Type B pancreatic cell (in vitro differentiated cells): ENCODE measurements at places on chromosomes 13 and 19. TPM values are rescaled to one million over a fixed set of nuclear protein-coding genes. Genes with fewer than 3 reads are reported as not detected.

DNA sequence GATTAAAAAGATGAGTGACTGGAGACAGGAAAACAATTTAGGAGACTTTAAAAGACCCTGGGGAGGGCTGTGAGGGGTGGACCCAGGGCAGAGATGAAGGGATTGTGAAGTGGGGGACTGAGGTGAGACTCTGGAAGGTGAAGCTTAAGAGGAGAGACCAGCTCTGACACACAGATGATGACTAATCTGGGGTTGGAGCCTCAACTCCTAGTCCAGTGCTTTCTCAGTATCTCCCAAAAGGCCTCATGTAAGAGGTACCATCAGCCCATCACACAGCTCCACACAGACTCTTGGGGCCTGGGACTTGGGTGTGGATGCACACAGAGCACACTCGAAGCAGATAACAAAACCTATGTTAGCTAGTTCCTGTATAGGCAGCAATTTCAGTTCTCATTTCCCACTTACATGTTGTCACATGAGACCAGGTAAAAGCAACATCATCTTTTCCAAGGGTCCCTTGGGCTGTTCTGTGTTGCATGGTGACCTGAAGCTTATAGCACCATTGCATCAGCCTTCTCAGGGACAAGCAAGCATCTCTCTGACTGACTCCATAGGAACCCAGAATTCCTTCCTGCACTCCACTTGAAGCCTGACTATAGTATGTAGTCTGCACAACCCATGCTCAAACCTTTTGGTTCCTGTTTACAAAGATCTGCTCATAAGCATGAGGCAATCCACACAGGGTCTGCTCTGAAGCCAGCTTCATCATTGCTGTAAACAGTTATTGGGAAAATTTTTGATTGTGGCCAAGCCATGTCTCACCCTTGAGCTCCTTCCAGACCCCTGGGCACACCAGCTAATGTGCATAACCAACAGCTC is 88.6 kb upstream of the MYCBP2 start:
- H3K4me3 ChIP-seq: no peak overlapping the region
- H3K36me3 ChIP-seq: no peaks in the 10 kb centered on the region
- peaks cover 5% of the 10 kb centered on the region for H3K4me1 ChIP-seq
- H3K27me3 ChIP-seq: no peaks in the 10 kb centered on the region
- no peak for DNase-seq

DNA sequence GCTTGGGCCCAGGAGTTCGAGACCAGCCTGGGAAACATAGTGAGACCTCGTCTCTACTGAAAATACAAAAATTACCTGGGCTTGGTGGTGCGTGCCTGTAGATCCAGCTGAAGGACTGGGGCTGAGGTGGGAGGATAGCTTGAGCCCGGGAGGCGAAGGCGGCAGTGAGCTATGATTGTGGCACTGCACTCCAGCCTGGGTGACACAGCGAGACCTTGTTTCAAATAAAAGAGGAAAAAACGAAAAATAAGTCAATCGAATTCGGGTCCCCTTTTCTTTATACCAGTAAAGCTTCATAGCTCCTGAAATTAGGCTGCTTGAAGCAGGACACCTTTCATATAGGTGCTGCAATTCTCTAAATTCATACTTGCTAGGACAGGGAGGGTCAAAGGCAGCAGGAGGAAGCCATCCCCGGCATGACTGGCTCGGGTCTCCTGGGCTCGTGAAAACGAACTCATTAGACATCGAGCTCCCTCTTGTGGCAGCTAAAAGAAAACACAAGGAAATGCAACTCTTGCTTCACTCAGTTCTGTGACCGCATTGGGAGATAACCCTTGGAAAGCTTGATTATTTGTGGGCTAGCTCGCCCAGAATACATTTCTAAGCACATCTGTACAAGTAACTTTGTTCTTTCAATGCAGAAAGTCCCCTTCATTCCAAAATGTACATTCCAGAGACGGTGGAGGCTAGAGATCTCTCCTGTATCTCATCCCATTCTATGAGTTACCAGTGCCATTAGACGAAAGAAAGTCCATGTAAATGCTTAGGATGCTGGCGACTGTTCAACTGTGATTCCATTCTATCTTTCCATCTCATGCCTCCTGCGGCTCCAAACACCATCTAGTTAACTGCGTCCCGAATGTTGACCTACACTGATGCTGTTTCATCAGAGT is 16.8 kb downstream of the FPR2 start:
- peaks cover 58% of the 10 kb centered on the region for H3K27me3 ChIP-seq
- H3K4me1 ChIP-seq: no peaks in the 10 kb centered on the region
- DNase-seq: no peak

- peaks cover 8% of the 10 kb centered on the region for H3K27me3 ChIP-seq
- H3K4me1 ChIP-seq: peaks cover 11% of the 10 kb centered on the region
- H3K4me3 ChIP-seq: no peak overlapping the region
- no peak overlapping the region for H3K27ac ChIP-seq
- no peak for DNase-seq
Observed at GRCh38 chr13:76667551-76667950, 218.7 kb downstream of the KCTD12 start.

DNA sequence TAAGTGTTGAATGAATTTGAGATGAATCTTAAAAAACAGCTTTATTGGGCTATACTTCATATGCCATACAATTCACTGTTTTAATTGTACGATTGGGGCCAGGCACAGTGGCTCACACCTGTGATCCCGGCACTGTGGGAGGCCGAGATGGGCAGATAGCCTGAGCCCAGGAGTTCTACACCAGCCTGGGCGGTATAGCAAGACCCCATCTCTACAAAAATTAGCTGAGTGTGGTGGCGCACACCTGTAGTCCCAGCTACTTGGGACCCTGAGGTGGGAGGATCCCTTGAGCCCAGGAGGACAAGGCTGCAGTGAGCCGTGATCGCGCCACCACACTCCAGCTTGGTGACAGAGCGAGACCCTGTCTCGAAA is 10.3 kb downstream of the ARID3A start:
- no peak overlapping the region for H3K4me3 ChIP-seq
- H3K27ac ChIP-seq: no peak overlapping the region
- peaks cover 25% of the 10 kb centered on the region for H3K4me1 ChIP-seq
- H3K36me3 ChIP-seq: peaks cover 20% of the 10 kb centered on the region
- no peaks in the 10 kb centered on the region for H3K27me3 ChIP-seq

DNA sequence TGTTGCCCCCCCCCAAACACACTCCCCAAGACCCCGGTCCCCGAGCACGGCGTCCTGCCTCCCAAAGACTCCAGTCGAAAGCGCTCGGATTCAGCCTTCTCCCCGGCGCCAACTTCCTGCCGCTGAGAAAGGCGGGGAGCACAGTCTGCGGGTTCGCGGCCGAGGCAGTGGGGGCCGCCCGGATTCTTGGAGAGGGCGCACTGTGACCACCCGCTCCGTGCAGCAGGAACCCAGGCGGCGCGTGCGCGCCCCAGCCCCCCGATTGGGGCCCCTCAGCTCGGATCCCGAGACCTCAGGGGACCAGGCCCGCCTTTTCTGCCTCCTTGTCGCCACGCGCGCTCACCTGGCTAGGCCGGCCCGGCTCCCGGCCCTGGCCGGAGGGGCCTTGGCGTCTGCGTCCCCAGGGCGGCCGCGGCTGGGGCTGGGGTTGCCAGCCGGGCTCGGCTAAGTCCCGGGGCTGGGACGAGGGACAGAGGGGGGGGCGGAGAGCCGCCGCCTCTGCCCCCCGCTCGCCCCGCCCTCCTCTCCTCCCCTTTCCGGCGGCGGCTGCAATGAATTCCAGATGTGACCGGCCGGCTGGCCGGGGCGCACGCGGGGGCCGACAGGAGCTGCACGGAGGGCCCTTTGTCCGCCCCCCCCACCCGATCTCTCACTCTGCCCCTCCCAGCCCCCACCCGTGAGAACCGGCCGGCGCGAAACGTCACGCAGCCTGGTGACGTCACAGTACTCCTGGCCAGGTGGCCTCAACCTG is at the start of gene S1PR2:
S1PR2 (minus strand) TSS at position 471 of the 751 bp plus-strand sequence. CDS start 6,426 bp downstream, outside the sequence.
- peak within 1 kb of the TSS; percentile 88 for H3K4me3 ChIP-seq
- peaks cover 13% of the 10 kb centered on the region for H3K4me1 ChIP-seq
- no peaks in the 10 kb centered on the region for H3K36me3 ChIP-seq
- peak; percentile 90 for DNase-seq
- H3K27me3 ChIP-seq: no peaks in the 10 kb centered on the region

- H3K4me1 ChIP-seq: peaks cover 13% of the 10 kb centered on the region
- peak overlapping the region; percentile 81 for H3K27ac ChIP-seq
- H3K4me3 ChIP-seq: peak overlapping the region; percentile 90
- DNase-seq: peak; percentile 93
- no peaks in the 10 kb centered on the region for H3K36me3 ChIP-seq
Observed at GRCh38 chr19:47035127-47036096, 13.0 kb downstream of the TMEM160 start.

GRCh38 chr19:33211794-33212435 is 13.7 kb downstream of the SLC7A10 start:
- no peaks in the 10 kb centered on the region for H3K36me3 ChIP-seq
- H3K4me3 ChIP-seq: no peak overlapping the region
- no peaks in the 10 kb centered on the region for H3K27me3 ChIP-seq
- H3K4me1 ChIP-seq: peaks cover 4% of the 10 kb centered on the region
- no peak for DNase-seq

GRCh38 chr19:11420429-11421370 is 1.6 kb upstream of the RGL3 start:
- peaks cover 63% of the 10 kb centered on the region for H3K27me3 ChIP-seq
- peaks cover 4% of the 10 kb centered on the region for H3K4me1 ChIP-seq
- no peak for DNase-seq
- H3K4me3 ChIP-seq: peak overlapping the region; percentile 79

- no peak overlapping the region for H3K27ac ChIP-seq
- H3K4me3 ChIP-seq: no peak overlapping the region
- H3K4me1 ChIP-seq: no peaks in the 10 kb centered on the region
- no peaks in the 10 kb centered on the region for H3K36me3 ChIP-seq
- DNase-seq: no peak
- H3K27me3 ChIP-seq: no peaks in the 10 kb centered on the region
Observed at GRCh38 chr13:57925751-57926150, 294.2 kb downstream of the PCDH17 start.

DNA sequence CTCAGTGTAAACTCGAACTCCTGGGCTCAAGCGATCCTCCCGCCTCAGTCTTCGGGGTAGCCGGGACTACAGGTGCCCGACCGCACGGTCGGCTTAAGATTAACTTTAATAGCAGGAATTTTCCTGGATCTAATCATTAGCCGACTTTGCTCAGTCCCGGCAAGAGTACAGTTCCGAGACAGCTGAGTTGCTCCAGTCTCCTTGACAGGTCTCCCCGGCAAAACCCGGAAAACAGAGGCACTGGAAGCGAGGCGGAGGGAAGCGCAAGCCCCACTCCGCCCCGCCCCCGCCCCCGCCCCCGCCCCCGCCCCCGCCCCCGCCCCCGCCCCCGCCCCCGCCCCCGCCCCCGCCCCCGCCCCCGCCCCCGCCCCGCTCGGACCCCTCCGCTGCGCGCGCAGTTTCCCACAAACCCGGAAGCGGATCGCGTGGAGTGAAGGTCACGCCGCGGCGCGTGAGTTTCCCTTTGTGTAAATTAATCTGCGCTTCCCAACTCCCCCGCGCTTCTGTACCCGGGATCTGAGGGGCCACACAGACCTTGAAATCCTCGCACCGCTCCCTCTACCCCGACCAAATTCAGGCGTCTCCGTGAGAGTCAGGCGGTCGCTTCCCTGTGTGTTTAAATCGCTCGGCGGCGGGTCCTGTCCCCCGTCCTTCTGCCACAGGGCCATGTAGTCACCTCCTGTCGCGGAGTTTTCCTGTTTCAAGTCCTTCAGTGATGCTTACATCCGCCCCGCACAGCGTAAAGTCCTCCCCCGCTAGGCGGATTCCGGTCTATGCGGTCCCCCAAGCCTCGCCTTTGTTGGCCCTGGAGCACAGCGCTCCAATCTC is at the start of gene ZNF480:
ZNF480 (plus strand) TSS at position 397 of the 828 bp plus-strand sequence. CDS start 3,244 bp downstream, outside the sequence.
- H3K27me3 ChIP-seq: peaks cover 3% of the 10 kb centered on the region
- peak; percentile 78 for DNase-seq
- H3K4me3 ChIP-seq: peak within 1 kb of the TSS; percentile 94
- H3K36me3 ChIP-seq: peaks cover 59% of the 10 kb centered on the region
- H3K4me1 ChIP-seq: peaks cover 15% of the 10 kb centered on the region
- H3K27ac ChIP-seq: peak within 1 kb of the TSS; percentile 94

GRCh38 chr19:37983916-37984315 is 76.9 kb downstream of the SIPA1L3 start:
- peaks cover 47% of the 10 kb centered on the region for H3K4me1 ChIP-seq
- H3K36me3 ChIP-seq: no peaks in the 10 kb centered on the region
- H3K4me3 ChIP-seq: no peak overlapping the region
- DNase-seq: no peak
- H3K27me3 ChIP-seq: no peaks in the 10 kb centered on the region

DNA sequence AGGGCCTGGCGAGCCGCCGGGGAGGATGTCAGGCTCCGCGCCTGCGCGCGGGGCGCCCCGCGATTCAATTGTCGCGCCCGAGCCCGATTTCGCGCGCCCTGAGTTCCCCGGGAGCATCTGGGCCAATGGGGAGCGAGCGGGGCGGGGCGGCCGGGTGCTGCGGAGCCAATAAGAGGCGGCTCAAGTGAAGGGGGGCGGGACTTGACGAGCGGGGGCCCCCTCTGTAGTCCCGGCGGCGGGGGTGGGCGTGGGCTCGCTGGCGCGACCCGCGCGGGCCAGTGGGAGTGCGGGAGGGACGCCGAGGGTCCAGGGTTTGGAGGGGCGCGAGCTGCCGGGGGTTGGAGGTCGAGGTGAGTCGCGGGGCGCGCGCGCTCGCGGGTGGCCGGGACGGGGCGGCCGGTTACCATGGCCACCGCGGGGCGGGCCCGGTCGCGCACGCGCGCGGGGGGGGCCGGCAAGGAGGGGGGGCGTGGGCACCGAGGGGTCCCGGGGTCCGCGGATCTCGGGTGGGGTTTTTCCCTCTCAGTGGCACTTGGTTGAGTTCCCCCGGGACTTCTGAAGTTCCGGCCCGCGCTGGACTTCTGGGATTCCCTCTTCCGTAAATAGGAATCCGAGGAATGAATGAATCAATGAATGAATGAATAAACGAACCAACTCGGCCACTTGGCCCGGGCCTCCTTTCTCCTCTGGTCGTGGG is 744 bp downstream of the UHRF1 start:
- H3K4me1 ChIP-seq: peaks cover 23% of the 10 kb centered on the region
- peaks cover 7% of the 10 kb centered on the region for H3K36me3 ChIP-seq
- H3K4me3 ChIP-seq: peak overlapping the region; percentile 91
- peak overlapping the region; percentile 56 for H3K27ac ChIP-seq

- peaks cover 34% of the 10 kb centered on the region for H3K27me3 ChIP-seq
- H3K36me3 ChIP-seq: no peaks in the 10 kb centered on the region
- H3K4me1 ChIP-seq: peaks cover 6% of the 10 kb centered on the region
- no peak overlapping the region for H3K27ac ChIP-seq
- no peak for DNase-seq
Observed at GRCh38 chr19:17837972-17838371, 9.8 kb downstream of the JAK3 start.

DNA sequence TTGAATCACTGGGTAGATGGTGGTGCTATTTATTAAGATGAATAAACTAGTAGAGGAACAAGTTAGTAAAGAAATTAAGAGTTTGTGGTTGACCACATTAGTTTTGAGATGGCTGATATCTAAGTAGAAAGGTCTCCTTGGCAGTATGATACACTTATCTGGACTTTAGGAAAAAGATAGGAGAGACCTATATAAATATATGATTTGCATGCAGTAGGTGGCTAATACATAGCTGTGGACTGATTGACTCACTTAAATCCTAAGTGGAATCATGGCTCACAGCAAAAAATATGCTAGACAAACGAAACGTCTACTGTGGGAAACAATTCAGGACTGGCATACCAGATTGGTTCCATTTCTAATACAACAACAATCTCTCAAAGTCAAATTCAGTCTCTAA is 92.0 kb downstream of the CAB39L start:
- no peak overlapping the region for H3K4me3 ChIP-seq
- peaks cover 18% of the 10 kb centered on the region for H3K36me3 ChIP-seq
- DNase-seq: no peak
- no peaks in the 10 kb centered on the region for H3K27me3 ChIP-seq
- H3K4me1 ChIP-seq: no peaks in the 10 kb centered on the region
- H3K27ac ChIP-seq: no peak overlapping the region

The FSD1 gene
- 4.8 and 26.3 TPM in 2 replicates for total RNA-seq

The IGFL2 gene
- total RNA-seq: 104 and 441 TPM in 2 replicates

The PGLYRP2 gene
- total RNA-seq: not detected in 2 replicates

The SACS gene
- total RNA-seq: 17.0 and 49.6 TPM in 2 replicates

The POLRMT gene
- total RNA-seq: 52.2 and 59.8 TPM in 2 replicates

The PSG11 gene
- not detected in 2 replicates for total RNA-seq

The PRODH2 gene
- 11.5 and 20.6 TPM in 2 replicates for total RNA-seq
